ENCODE measurements at places on chromosomes 7 and 10.

DNA sequence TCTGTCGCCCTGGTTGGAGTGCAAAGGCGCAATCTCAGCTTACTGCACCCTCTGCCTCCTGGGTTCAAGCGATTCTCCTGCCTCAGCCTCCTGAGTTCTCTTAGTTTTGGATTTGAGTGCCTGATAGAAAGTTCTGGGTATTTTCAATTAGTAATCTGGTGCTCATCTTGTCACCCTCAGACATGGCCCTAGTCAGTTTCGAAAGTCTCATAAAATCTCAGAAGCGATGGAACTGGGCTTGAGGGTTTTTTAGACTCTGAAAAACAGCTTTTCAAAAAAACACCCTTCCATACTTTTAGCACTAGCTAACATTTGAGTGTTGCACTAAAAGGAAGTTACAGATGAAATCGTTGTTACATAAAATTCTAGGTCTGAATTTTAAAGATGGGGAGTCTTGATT is 9.4 kb upstream of the PIP4K2A start:
- DNase-seq = no peak

GRCh38 chr10:116752969-116753665 is 10.8 kb upstream of the HSPA12A start:
- no peak for DNase-seq

DNA sequence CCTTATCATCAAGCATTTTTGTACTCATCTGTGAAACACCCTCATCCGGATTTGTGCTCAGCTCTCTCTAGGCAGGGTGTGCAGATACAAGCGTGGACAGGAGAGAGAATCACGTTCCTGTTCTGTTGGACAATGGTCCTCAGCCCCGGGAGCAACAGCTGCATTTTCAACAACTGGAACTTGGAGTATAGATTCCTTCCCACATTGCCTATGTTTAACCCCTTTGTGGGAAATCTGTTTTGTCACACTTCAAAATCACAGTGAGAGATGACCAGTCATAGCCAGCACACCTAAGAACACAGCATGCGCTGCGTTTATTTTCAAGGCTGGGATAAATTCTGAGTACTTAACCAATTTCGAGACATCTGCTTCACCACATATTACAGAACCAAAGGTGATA is 32.5 kb downstream of the MAP3K8 start:
- no peak for DNase-seq

- no peak for DNase-seq
Observed at GRCh38 chr7:33707427-33707826, 197.9 kb upstream of the BMPER start.

- no peak for DNase-seq
Observed at GRCh38 chr7:157974678-157975230, 612.9 kb downstream of the PTPRN2 start.

DNA sequence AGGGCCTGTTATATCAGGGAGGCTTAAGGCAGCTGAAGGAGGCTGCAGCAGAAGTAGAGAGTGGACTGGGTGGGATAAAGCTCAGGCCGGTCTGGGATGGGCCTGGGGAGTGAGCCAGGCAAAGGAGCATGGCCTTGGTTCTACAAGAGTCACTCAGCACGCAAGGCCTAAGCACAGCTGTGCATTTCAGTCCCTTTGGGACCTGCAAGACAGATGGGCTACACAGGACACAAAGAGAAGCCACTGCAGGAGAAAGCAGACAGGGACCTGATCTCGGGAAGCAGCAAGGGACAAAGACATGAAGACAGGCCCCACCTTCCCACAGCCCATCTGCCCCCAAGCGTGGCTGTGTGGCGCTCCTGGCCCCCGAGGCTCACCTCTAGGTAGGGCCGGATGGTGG is 29.4 kb downstream of the RRP12 start:
- DNase-seq = no peak

DNA sequence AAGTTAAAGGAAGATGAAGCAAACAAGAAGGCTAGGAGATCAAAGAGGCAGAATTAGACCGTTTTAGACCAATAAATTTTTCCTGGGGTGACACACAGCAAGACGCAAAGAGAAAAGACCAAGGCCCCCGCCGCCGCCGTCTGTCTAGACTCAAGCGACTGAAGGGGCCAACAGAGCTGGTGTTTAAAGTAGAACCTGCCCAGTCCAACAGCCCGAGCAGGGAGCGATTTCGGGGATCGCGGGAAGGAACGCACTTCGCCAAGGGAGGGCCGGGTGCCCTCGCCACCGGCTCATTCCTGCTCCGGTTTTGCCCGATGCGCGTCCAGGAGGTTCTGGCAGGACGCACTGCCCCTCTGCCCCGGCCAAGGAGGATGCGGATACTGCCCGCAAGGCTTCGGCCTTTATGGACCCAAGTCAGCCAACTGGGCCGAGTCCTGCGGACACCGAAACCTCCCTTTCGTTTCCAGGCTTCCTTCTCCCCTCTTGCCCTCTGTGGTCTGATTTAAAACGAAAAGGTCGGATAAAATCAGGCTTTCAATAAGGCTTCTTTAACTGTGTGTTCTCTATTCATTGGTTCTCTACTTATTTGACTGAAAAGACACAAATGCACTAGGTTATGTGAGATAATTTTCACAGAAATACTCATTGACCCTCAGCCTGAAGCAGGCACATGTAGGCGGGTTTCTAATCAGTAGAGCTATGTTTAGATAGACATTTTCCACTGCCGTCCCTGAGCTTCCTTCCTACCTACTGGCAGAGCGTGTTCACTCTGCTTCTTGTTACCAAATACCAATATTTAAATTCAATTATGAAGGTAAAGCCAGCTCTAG is 2.2 kb upstream of the HOXA7 start:
- no peak for DNase-seq

GRCh38 chr10:8115618-8115980 is 61.1 kb downstream of the GATA3 start:
- no peak for DNase-seq
